ENCODE measurements at places on chromosomes 1 and 21.

DNA sequence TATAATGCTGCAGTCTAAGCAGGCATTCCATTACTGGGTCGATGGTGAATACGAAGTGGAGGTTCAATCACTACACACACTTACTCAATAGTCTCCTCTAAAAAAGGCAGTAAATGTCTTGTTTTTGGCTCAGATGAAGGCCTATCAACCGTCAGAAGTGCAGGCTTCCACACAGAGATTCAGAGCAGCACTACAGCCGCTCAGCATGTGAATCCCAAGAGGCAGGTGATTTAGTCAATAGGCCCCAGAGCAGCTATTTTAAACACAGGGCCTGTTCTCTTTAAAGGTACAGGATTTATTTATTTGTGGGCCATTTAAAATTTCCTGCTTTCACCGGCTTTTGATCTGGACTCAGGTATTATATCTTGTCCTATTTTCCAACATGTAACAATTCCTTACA, 293.7 kb downstream of the RGS7 start:
- no peak for DNase-seq

DNA sequence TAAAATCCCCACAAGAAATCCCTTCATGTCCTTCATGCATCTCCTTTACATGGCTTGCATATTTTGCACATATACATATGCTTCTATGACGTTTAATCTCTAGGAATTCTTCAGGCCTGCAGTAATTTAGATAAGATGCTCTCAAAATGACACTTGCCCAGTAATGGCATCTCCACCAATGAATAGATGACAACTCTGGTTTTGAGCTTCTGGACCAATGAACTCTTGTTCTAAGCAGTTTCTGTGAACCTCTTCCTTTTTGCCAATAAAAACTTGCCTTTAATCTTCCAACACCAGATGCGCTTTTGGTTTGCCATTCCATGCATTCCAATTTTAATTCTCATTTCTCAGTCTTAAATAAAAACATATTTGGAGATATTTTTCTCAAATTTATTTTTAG, 189.8 kb upstream of the OLFM3 start:
- DNase-seq = no peak

DNA sequence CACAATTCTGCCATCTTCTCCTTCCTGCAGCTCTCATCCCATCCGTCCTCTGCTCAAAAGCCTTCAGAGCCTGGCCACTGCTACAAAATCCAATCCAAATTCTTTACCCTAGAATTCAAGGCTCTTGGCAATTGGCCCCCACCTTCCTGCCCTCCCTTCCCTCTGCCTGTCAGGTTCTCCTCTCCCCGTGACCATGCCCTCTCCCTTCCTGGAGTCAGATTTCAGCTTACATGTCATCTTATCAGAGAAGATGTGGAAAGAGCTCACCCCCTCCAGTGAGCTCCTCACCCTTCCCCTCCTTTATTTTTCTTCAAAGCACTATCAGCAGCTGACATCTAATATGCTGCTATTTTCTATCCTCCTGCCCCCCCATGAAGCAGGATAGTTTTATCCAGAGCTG, 86.9 kb downstream of the GRIK3 start:
- no peak for DNase-seq

DNA sequence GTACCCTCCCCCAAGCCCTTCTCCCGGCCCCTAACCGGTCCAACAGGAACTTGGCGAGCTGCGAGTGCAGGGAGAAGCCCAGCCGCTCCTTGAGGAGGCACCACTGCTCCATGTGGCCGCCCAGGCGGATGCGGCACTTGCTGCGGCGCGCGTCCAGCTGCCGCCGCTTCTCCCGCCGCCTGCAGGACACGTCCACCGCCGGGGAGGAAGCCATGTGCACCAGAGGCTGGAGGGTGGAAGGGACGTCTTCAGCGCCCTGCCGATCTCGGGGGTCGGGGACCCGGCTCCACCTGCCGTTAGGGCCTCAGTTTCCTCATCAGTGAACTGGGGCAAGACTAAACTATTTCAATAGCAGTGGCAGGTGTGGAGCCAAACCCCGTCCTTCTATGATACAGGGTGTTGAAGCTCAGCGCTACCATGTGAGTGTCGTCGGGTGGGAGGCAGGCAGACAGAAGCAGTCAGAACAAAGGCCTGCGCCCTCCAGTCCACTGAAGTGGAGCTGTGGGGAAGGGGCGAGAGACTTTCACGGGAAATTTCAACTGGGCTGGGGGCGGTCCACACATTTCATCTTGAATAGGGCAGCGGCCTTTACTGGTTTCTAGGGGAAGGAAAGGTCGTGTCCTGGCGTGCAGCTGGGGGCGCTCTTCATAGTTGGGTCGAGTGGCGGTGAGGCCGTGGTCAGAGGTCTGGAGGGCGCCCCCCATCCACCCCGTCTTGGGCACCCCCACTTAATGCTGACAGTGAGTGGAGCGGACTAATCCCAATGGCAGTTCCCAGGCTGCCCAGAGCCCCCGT, 592 bp downstream of the ZNF692 start:
- DNase-seq = peak; percentile 45
